Ascending aorta (tissue), 2 donors: ENCODE measurements at places on chromosomes 4 and X. TPM values are rescaled to one million over a fixed set of nuclear protein-coding genes. Genes with fewer than 3 reads are reported as not detected.

- DNase-seq, result no peak
Observed at GRCh38 chrX:124269881-124270280, 62.6 kb upstream of the TEX13D start.

The TAB3 gene
- total RNA-seq, result 23.2 TPM

The PPEF2 gene
- not detected for total RNA-seq

DNA sequence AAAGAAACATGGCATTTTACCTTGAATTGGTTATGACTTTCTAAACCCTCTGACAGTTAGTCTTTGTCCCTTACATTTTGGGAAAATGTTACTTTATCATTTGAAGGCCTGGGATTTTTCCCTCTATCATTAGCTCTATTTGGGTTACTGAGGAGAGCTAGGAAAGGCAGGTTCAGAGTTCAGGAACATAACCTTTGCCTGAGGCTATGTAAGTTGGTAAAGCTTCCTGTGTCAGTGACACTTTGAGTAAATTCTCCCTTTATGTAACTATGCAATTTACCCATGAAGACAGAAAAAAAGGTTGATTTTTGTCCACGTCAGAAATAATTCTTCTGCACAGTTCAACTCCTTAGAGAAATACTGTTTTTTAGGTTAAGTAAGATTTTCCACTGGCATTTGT is 171.8 kb upstream of the NRK start:
- no peak for DNase-seq

DNA sequence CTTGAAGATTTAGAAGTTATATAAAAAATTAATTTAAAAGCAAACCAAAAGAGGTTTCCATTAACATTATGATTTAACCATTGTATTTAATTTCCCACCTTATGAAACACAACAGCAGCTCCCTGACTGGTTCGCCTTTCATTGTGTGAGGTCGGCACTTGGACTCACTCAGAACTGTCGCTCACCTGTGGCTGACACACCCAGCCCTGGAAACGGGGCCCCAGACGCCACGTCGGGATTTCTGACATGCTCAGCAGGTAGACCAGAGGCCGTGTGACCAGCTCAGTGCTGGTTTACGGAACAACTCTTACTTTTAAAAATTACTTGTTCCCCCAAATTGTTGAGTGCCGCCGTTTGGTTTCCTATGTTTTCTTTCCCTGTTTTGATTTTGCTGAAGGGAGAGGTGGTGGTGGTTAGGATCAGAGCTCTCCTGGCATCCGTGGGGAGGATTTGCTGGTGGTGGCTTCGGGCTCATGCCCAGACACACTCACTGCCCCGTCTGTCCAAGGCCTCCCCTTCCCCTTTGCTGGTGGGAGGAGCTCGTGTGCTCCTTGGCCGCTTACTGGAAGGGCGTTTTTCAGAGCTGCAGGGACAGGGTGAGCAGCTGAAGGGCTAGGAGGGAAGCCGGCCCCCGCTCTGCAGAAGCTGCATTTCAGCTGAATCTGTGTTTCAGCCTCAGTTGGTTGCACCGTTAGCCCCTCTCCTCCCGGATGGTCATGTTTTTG is 59.2 kb downstream of the CPLX1 start:
- no peak for DNase-seq

- DNase-seq, result no peak
Observed at GRCh38 chr4:3514806-3515501, 17.3 kb downstream of the LRPAP1 start.

The TEX13B gene
- total RNA-seq, result not detected

- DNase-seq, result no peak
Observed at GRCh38 chr4:48017108-48017571, 568 bp downstream of the NIPAL1 start.
